ENCODE measurements at places on chromosomes 5 and 9.
A peak's percentile ranks its signal among the peaks of the same experiment; 100 is the strongest.

DNA sequence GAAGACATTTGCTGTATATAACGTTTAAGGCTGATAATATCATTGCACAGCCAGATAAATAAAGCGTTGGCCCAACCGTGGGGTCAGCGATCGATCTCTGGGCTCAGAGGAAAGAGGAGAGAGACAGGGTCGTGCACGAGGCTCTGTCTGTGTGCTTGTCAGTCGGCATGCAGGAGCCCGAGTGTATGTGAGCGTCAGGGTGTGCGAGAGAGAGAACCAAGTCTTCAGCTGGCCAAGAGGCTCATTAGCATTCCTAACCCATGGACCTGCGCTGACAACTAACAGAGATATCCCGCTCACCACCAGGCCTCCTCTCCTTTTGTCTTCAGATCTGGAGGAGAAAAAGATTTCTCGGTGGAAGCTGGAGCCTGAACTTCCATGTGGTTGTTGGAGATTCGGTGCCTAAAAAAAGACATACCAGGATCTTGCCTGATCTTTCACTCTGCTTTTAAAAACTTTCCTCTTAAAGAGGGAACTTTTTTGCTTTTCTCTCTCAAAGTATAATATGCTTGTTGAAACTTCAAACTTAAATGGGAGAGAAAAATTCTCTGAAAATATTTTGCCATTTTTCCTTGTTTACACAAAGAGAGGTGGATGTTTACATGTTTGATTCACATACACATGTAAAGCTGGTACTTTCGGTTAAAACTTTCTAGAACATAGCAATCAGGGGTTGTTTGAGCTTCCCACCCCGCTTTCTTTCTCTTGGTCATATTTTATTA is 16.5 kb downstream of the NR2F1 start:
- no peak for DNase-seq

DNA sequence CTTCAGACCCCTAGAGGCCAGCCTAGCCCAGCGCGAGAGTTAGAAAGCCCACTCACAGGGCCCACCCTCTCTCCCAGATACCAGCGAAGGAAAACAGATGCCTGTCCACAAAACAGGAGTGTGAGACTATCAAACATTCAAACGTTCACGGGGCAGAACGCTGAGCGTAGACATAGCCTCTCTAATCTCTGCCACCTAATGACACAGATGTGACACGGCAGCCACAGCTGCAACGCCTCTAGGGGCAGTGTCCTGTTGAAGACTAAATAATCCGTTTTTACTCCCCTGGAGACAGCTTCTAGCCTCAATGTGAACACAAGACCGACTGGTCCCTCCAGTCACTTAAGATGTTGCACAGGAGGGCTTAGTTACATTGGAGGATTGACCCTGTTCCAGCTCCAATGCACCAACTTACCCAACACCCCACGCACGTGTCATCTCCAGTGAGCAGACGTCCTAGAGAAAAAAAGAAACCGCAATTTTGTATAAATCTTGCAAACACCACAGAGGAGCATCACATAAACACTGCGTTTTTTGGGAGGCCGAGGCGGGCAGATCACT is 14.3 kb downstream of the DIPK1B start:
- DNase-seq: peak; percentile 36

DNA sequence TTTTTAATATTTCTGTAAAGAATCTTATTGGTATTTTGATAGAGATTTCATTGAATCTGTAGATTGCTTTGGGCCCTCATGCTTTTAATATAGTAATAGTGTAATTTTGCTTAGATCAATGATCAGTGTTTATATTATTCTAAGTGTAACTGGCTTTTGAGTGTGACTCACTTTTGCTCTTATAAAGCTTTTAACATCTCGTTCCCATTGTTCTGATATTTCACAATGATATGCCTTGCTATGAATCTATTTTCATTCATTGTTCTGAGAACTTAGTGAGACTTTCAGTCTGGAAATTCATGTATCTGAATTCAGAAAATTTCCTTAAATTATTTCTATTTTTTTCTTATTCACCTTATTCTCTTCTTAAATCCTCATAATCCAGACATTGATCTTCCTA is 13.5 kb upstream of the MAMDC2 start:
- no peak for DNase-seq

DNA sequence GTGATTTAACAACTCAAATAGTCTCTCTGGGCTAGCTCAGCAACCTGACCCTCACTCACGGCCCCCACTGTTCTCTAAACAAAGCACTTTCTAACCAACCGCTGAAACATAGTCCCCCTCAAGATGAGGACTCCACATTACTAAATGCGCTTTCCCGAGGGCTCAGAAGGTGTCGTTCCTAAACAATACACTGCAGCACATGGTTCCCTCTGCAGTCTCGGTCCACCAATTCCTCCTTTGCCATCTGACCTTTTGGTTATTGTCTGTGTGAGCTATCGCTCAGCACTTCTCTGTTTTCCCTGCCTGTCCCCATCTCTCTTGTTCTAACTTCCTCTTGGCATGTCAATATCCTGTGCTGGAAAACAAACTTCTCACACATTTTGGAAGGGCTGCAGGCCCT is 7.2 kb downstream of the EPB41L4A start:
- DNase-seq: no peak

- no peak for DNase-seq
These were observed 1.7 kb upstream of the CNTRL start for GRCh38 chr9:121073038-121073437.

GRCh38 chr5:32690153-32690552 is 21.0 kb upstream of the NPR3 start:
- DNase-seq: no peak

GRCh38 chr9:129584136-129584535 is 36.8 kb downstream of the C9orf50 start:
- peak; percentile 61 for DNase-seq

DNA sequence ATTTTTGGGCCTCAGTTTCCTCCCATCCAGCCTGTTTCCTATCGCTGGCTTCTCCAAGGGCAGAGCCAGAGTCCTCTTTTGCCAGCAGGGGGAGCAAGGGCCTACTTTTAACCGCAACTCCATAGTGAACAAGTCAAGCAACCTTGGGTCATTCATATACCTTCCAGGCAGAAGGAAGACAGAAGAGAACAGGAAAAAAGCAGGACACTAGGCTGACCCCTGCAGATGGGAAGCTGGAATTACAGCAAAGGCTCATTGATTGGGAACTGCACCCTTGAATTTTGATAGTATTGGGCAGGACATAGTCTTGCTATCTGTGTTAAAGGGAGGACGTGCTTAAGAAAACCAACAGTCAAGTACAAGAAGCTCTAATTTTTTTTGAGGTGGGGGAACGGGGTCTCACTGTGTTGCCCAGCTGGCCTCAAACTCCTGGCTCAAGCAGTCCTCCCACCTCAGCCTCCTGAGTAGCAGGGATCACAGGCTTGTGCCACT is 30.1 kb downstream of the QRFP start:
- no peak for DNase-seq

DNA sequence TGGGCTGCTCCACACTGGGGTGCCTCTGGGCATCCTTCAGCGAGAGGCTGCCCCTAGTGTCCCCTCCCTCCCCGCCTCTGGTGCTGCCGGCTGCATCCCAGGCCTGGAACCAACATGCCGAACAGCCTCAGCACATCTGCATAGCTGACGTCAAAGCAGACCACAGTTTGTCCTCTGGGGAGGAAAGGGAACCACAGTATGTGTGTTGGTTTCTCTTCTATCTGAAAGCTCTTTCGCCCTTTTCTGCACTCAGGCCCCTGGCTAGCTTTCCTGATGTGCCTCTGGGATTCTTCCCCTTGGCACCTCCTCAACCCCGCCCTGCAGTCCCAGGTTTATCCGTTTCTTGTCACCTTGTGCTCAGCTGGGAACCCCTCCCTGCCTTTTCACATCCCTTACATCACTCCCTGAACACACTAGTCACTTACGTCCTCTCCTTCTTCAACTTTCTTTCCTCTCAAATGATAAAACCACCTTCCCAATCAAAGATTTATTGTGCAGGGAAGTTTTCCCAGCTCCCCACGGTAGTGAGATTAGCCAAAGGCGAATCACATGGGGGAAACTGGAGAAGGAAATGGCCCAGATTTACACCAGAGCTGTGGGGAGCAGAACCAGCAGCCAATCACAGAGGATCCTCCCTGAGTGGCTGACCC is 35.5 kb upstream of the B4GALT1 start:
- DNase-seq: peak; percentile 58

GRCh38 chr9:107650995-107651394 is 161.4 kb upstream of the KLF4 start:
- no peak for DNase-seq

DNA sequence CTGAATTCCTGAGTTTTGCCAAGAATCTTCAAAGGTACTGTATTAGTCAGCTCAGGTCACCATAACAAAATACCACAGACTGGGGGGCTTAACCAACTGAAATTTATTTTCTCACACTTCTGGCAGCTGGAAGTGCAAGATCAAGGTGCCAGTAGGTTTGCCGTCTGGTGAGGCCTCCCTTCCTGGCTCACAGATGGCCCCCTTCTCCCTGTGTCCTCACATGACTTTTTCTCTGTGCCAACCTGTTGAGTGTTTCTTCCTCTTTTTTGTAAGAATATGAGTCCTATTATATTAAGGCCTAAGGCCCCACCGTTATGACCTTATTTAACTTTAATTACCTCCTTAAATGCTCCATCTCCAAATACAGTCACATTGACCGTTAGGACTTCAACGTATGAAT is 156.1 kb upstream of the KIF2A start:
- no peak for DNase-seq

- DNase-seq: no peak
These were observed 417.3 kb downstream of the TLE4 start for GRCh38 chr9:79989079-79989478.

GRCh38 chr9:30058463-30058862 is 2326.0 kb upstream of the ACO1 start:
- DNase-seq: no peak

DNA sequence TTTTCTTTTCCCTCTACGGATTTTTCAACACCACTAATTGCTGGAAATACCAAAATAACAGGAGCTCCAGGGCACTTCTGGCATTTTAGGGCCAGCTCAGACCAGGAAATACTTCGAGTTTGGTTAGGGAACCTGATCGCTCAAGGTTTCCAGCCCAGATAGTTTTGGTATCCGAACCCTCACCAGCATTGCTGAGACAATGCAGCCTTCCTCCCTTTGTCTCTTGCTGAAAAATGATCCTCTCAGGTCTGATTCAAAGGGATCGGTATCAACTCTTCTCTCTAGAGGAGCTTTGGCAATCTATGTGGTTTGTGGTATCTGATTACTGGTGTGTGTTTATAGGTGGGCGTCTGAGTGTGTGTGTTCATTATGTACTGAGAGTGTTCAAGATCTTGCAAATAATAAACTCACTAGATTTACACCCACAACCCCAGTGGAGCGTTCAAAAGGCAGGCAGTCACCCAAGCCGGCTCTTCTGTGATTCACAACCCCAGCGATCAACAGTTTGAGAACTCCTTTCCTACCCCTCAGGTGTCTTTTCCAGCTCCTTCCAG is 122.8 kb upstream of the EGFLAM start:
- DNase-seq: no peak

GRCh38 chr9:129239946-129240490 is 62.0 kb upstream of the IER5L start:
- no peak for DNase-seq

GRCh38 chr9:137298401-137299202 is 3.5 kb downstream of the NRARP start:
- no peak for DNase-seq

DNA sequence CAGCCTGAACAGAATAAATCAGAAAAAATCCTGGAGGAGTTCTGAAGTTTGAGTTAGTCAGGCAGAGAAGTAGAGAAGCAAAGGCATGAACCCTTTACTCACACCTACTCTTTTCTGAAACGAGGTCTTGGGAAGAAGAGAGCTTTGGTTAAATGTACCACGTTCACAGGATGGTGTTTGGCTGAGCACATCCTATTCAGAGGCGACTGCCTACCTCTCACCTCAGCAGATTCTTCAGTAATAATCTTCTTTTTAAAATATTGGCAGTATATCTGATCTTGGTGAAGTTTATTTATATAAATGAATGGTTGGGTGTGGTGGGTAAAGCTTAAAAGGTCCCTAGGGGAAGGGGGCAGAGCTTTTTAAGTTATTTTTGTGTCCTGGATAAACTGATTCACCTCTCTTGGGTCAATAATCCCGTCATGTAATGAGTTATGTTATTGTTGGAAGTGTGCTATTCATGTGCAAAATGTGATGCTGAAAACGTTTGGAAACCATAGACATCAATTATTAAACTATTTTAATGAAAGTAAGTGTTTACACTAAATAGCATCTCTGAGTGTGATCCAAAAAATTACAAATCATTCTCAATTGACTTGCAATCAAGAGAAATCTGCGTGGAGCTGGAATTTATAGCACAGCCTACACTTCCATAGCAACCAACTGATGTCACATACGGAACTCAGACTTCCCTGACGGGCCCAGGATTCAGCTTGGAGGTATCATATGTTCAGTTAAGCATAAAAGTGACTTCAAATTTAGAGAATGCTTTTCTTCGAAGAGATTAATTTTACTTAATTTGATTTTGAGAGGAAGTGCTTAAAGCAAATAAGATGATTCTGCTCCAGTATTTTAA is 94.3 kb upstream of the EQTN start:
- DNase-seq: no peak

- no peak for DNase-seq
These were observed 89.5 kb downstream of the ESM1 start for GRCh38 chr5:54895816-54896341.

GRCh38 chr5:68534131-68534940 is 318.8 kb downstream of the PIK3R1 start:
- DNase-seq: no peak

DNA sequence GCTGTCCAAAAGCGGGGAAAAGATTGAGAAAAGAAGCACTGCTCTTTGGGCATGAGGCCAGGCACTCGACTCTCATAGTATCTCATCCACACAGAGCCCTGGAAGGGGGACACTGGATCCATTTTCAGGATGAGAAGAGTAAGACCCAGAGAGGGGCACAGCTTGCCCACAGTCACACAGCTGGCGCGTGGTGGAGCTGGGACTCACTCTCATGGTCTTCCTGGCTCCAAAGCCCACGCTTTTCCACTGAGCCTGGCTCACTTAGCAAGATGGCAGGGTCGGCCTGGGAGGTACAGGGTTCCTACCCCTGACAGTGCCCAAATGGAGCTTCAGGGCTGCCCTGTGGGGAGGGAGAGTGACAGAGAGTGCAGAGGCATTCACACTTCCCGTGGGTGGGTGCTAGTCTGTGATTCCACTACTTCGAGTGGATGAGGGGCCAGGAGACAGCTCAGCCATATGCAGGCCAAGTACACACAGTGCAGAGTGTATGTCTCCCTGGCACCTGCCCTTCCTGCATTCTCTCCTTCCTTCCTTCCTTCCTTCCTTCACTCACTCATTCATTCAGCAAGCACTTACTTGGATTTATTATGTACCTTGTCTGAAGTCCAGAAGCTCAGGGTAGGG is 18.3 kb upstream of the IGFBPL1 start:
- no peak for DNase-seq

GRCh38 chr9:93324191-93324834 is 127.2 kb upstream of the FAM120A start:
- no peak for DNase-seq

GRCh38 chr5:129041196-129041881 is 53.2 kb upstream of the ISOC1 start:
- no peak for DNase-seq

- no peak for DNase-seq
These were observed 130.3 kb upstream of the CNTLN start for GRCh38 chr9:17004500-17004899.

- no peak for DNase-seq
These were observed 216 bp downstream of the ZMYND19 start for GRCh38 chr9:137590123-137590468.

All from GM12864 (cell line).